Nucleus accumbens (tissue), 56 donors: ENCODE measurements at places on chromosomes 5 and 9.
A peak's percentile ranks its signal among the peaks of the same experiment; 100 is the strongest.

GRCh38 chr9:14423815-14424261 is 109.9 kb upstream of the NFIB start:
- no peak for DNase-seq

- DNase-seq = no peak
These were observed 9.7 kb upstream of the UBAP1 start for GRCh38 chr9:34169125-34169524.

DNA sequence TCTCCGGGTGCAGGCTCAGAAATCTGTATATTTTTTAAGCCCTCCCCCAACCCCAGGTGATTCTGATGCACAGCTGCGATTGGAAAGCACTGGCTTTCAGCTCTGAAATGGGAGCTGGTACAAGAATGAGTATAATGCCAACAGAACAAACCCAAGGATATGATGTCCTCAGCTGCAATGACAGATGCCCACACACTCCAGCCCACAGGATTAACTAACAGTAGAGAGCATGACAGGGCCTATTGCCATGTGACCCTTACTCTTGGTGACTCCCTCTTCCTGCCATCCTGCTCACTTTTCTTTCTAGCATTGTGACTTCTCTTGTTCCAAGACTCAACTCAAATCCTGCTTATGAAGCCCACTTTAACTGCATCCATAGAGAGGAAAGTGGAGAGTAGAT is 174.5 kb downstream of the FGF18 start:
- DNase-seq = no peak

DNA sequence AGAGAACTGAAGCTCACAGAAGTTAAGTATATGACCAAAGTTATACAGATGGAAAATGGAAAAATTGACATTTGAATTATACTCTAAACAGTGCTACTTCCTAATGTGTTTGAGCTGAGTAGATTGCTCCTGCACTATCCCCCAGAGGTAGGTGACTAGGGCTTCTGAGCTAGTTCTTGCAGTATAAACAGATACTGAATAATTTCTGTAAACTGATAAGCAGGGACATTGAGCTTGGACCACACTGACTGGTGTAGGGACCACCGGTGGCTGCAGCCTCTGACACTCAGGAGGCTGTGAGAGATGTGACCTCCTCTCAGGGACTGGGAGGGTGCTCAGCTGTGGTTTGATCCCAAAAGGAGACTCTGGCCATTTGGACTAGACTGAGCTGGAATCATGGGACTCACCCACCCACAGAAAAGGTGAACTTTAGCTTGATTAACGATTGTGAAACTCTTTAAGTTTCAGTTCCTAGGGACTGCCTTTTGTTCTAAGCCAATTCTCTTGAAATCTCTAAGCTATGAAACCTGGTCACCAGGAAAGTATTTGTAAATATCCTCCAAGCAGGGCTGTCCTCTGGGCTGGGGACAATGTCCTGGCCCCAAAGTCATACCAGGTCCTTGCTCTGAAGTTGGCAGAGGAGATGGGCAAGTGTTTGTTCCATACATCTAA is 291.5 kb downstream of the SEC61B start:
- no peak for DNase-seq

GRCh38 chr5:33650911-33651310 is 210.1 kb downstream of the TARS1 start:
- no peak for DNase-seq

GRCh38 chr5:114544561-114544960 is 182.7 kb downstream of the KCNN2 start:
- no peak for DNase-seq

DNA sequence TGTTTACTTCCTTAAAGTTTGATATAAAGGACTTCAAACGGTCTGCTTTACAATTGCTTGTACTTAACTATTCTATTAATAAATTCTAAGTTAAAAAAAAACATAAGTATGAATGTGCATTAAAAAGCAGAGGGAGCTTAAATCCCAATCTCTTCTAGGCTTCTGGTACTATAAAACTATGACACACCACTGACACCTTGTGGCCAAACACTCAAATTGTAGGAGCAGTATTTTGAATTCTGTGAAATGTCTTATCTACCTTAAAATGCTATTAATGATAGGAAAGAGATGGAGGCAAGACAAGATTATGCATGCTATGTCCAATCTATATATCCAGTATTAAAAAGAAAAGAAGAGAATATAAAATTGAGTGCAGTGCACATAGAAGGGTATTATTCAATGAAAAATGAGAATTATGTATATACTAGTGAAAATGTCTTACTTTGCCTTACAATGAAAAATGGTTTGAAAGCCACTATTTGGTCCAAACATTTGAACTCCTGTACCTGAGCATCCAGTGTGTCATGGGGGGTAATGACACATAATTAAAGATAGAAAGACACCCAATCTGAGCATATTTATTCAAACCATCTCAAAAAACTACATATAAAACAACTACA is 87.6 kb downstream of the ERP44 start:
- no peak for DNase-seq

GRCh38 chr9:12737871-12738270 is 36.9 kb upstream of the LURAP1L start:
- no peak for DNase-seq

GRCh38 chr5:110549301-110549700 is 177.2 kb downstream of the TMEM232 start:
- no peak for DNase-seq

DNA sequence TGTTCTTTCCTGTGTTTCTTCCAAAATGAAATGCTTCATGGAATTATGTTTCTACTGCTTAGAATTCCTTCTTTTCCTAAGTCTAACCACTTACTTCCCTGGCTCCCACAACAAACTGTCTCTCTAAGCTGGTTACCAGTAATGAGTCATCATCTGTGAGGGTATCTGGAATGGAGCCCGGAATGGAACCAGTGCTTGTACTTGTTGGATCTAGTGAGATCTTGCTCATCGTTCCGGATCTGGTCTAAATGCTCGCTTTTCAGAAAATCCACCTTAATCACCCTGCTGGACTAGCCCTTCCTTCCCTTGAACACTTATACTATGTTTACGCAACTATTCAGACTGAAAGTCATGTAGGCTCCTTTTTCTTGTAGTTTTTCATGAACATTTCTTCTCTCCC is 184.8 kb downstream of the PBX3 start:
- peak; percentile 10 for DNase-seq

DNA sequence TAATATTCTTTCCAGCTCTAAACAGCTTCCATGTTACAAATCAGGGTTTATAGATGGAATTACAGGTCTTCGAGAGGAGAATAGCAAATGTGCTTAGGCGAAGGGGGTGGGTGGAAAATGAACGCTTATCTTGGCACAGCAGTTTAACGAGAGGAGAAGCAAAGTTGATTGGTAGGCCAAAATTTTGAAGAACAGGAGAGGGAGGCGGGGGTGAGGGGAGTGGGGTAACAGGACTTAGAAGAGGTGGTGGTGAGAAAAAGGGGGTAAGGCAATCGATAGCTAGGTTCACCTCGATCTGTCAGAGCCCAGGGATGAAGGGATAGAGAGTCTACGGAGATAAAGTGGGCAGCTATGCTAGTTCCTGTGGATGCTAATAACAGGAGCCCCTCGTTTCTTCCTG is 764 bp downstream of the ANKRA2 start:
- no peak for DNase-seq

- no peak for DNase-seq
These were observed 138.7 kb upstream of the GRHPR start for GRCh38 chr9:37283730-37284325.

GRCh38 chr5:174675110-174675509 is 49.3 kb upstream of the MSX2 start:
- DNase-seq = no peak

DNA sequence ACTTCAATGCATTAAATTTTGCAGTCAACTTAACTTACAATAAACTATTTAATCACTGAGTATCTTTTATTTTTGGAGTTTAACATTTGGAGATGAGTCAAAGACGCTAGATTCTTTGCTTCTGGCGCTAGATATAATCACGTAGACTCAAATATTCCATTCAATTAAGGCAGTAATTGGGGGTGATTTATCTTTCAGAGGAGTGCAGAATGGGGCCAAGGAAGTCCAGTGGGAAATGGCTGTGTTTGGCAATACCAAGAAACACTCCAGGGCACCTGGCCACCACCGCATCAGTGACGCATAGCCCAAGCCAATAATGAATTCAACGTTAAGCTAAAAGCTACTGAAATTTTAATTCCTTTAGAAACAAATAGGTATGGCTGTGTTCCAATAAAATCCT is 81.2 kb downstream of the PHAX start:
- no peak for DNase-seq

DNA sequence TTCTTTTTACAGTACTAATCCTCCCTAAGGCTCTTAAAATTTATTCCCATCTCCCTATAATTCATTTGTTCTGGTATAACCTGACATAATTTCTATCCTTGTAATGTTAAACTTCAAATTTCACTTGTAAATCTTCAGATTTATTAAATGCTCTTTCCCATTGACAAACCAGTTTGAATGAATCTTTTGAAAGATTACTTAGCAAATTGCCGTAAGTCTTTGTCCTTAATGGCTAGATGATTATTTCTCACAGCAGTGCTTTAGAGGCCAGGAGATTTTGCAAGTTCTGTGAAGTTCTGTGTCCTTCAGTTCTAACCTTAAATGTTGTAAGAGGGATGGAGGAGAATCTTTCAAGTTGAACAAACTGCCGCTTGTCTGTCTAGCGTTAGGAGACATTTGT is 4.2 kb downstream of the SLC44A1 start:
- DNase-seq = no peak

DNA sequence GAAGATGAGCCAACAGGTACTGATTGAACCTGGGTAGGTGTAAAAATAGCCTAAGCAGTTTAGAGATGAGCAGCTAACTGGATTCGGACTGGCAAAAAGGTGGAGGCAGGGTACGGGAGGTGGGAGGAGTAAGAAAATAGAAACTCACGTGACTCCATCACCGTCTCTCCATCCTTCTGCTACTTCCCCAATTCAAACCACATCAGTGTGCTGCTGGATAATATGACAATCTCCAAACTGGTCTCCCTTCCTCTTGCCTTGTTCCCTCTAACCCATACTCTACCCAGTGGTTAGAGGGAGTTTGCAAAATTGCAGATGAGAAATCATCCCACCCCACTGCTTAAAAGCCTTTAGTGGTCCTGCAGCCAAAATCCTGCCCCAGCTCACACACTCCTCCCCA is 42.7 kb downstream of the RIGI start:
- no peak for DNase-seq

DNA sequence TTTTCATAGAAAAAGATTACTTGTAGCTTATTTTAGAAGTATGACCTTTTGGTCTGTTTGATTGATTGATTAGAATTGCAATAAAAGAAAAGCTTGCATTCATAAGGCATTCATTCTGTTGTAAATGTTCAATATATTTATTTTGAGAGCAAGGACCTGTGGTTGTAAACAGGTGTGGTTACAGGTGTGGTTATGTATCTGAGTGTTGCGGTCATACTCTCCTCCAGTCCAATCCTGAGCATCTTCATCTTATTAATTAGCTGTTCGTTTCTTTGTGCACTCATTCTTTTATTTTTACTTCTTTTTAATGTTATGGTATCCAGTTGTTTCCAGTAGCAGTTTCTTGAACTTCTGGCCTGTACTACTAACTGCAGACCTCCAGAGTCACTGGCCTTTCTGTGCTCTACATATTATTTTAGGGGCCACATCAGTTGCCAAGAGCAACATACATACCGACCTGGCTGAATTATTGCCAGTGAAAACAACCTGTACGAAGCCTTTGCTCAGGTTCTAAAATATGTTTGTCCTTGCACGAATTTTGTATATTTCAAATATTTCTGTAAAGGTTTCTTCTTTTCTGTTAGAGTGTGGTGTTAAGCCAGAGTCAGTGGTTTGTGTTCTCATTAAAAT is 128.7 kb downstream of the CDC42SE2 start:
- DNase-seq = no peak

GRCh38 chr5:142945845-142946244 is 175.7 kb downstream of the ARHGAP26 start:
- no peak for DNase-seq

- no peak for DNase-seq
These were observed 55.2 kb downstream of the FBXL7 start for GRCh38 chr5:15555176-15555575.

GRCh38 chr5:149015561-149015960 is 47.3 kb downstream of the SH3TC2 start:
- no peak for DNase-seq

DNA sequence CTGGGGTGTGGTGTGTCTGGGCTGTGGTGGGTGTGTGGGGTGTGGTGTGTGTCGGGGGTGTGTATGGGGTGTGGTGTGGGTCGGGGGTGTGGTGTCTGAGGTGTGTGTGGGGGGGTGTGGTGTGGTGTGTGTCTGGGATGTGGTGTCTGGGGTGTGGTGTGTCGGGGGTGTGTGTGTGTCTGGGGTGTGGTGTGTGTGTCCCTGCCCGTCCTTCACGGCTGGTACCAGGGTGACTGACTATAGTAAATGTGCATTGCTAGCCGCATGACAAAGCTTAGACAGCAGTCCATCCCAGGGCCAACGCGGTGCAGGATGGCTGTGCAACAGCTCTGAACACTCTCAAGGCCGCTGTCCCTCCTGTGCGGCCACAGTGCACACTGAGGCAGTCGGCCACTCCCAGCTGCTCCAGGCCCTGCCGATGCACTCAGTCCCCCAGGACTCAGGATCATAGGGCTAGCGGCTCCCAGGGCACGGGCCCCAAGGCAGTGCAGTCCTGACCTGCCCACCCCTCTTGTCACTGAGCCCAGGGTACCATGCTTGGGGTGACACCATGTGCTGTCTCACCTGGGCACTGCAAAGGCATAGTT is 54.0 kb downstream of the SECISBP2 start:
- DNase-seq = no peak

DNA sequence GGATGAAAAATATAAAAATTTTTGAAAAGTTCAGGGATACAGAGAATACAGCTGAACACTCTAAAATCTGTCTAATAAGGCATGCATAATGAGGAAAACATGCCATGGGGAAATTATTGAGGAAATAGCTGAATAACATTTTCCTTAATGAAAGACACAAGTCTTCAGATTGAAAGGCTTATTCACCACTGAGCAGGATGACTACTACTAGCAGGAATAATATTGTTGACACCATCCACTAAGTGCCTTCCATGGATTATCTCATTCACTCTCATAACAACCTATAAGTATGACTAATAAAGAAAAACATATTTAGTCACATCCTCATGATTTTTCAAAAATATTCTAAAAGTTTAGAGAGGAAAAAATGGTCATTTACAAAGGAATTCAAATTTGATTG is 96.7 kb upstream of the FER start:
- DNase-seq = no peak

- no peak for DNase-seq
These were observed 110.5 kb upstream of the LPCAT1 start for GRCh38 chr5:1634337-1634661.

DNA sequence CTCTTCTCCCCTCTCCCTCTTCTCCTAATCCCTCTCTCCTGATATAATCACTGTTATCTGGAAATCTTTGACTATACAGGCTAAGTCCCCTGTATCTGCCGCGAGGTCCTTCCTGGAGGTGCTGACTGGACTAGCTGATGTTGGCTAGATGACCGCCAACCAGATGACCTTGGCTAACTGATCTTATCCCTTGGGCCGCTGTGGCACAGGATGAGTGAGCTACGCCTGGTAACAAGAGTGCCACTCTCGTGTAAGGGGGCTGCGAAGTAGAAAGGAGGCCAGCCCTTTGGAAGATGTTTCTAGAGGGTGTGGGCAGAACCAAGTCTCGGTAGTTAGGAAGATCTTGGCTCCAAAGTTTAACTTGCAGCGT is 345 bp upstream of the PRRC1 start:
- no peak for DNase-seq
